ENCODE measurements at places on chromosomes 11 and 22.

- no peak for DNase-seq
- H3K4me3 ChIP-seq = no peak overlapping the region
- no peak overlapping the region for H3K27ac ChIP-seq
- H3K27me3 ChIP-seq = no peaks in the 10 kb centered on the region
These were observed 365.2 kb upstream of the DDI1 start for GRCh38 chr11:103671143-103671651.

- H3K4me3 ChIP-seq = no peak overlapping the region
- no peaks in the 10 kb centered on the region for H3K36me3 ChIP-seq
These were observed 1059.7 kb downstream of the OPCML start for GRCh38 chr11:132472411-132473172.

GRCh38 chr11:67024410-67024809, 1.5 kb downstream of the SYT12 start:
- H3K4me3 ChIP-seq = no peak overlapping the region
- H3K4me1 ChIP-seq = peaks cover 17% of the 10 kb centered on the region
- H3K27ac ChIP-seq = no peak overlapping the region
- no peaks in the 10 kb centered on the region for H3K27me3 ChIP-seq
- no peaks in the 10 kb centered on the region for H3K36me3 ChIP-seq

DNA sequence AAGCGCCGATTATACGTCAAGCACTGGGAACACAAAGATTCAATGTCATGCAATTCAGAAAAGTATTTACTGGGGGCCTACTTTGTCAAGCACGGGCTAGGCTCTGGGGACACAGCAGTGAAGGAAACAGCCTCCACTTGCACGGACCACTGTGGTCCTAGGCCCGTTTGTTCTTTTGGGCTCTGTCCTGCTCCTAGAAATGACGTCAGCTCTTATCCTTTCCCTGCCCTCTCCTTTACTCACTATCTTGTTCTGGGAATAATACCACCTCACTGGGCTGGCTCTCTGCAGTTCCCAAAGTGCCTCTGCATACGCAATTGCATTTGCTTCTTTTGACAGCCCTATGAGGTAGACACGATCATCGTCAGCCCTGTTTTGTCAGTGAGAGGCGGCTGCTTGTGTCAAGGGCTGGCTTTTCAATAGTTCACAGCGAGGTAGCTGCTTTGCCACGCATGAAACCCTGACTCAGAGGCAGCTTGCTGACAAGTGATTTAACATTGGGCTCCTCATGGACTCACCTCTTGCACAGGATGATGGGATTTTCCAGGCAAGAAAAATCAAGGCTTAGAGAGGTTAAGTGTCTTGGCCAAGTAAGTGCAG, 22.9 kb upstream of the IGSF22 start:
- no peak overlapping the region for H3K27ac ChIP-seq
- H3K36me3 ChIP-seq = no peaks in the 10 kb centered on the region
- no peaks in the 10 kb centered on the region for H3K4me1 ChIP-seq
- H3K4me3 ChIP-seq = no peak overlapping the region
- no peaks in the 10 kb centered on the region for H3K27me3 ChIP-seq

- no peaks in the 10 kb centered on the region for H3K36me3 ChIP-seq
- peaks cover 10% of the 10 kb centered on the region for H3K4me1 ChIP-seq
- H3K27me3 ChIP-seq = no peaks in the 10 kb centered on the region
- no peak for DNase-seq
- no peak overlapping the region for H3K4me3 ChIP-seq
These were observed 260.1 kb downstream of the ETS1 start for GRCh38 chr11:128327274-128327673.

DNA sequence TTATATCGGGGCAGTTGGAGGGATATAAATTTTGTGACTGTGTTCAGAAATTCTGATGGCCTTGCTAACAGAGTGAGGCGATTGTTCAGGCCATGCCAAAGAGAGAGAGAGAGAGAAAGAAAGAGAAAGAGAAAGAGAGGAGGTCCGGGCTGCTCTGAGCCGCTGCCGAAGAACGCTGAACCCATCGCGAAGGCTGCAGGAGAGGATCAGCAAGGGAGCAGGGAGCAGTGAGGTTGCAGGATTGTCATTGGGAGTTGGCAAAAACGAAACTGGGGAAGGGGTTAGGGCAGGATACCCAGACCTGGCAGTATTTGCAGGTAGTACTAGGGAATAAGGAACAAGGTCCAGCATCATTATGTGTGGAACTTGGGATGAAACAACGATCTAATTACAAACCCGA, 537.1 kb downstream of the INSC start:
- peak overlapping the region; percentile 5 for H3K4me3 ChIP-seq
- H3K27ac ChIP-seq = peak overlapping the region; percentile 23
- H3K4me1 ChIP-seq = peaks cover 15% of the 10 kb centered on the region
- no peaks in the 10 kb centered on the region for H3K27me3 ChIP-seq

DNA sequence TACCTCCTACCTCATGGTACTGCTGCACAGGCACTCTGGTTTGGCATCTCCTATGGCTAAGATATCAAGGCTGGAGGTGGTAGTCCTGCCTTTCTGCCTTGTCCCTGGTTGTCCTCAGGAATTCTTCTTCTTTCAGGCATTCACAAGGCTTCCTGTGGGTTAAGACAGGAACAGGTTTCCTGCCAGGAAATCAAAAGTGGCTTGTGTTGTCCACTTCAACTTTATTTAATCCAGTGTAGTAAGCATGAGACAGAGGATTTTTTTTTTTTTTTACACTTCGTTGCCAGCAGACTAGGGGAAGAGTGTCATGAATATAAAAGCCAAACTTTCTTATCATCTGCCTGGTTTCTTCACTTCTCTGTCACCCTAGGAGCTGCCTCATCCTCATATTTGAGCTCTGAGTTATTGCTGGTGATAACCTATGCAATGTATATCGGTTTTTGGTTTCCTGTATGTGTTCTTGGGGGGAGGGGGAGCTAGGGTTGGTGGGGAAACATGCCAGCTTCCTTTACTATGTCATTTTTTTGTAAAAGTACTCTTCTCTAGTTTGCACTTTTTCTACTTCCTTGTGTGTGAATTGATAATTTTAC, 50.2 kb downstream of the XKR3 start:
- H3K4me1 ChIP-seq = no peaks in the 10 kb centered on the region
- no peak overlapping the region for H3K27ac ChIP-seq
- H3K36me3 ChIP-seq = no peaks in the 10 kb centered on the region
- no peak for DNase-seq
- no peak overlapping the region for H3K4me3 ChIP-seq
- no peaks in the 10 kb centered on the region for H3K27me3 ChIP-seq

DNA sequence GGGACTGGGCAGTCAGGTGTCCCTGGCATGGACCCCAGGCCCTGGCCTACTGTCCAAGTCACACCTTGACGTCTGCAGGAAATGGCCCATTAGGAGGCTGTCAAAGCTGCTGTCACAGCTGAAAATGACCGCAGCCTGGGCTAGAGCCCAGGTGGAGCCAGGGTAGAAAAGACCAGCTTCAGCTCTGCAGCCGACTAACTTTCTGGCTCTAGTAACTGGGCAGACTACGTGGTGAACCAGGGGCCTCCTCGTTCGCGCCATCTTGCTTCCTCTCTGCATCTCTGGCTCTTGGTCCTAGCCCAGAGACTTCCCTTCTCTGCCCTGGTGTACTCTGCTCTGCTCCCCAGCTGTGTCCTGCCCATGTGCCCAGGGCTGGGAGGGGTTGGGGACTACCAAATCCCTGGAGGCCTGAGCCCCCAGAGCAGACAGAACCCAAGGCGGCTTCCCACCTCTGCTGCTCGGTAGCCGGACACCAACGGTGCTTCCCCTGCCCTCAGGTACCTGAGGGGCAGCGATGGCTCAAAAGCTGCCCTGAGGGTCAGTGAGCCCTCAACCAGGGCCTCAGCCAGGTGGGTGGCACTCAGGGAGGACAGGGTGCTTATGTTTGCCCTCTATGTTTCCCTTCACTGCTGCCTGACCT, 19.7 kb downstream of the SART1 start:
- no peaks in the 10 kb centered on the region for H3K4me1 ChIP-seq
- H3K27me3 ChIP-seq = no peaks in the 10 kb centered on the region
- H3K4me3 ChIP-seq = no peak overlapping the region
- H3K27ac ChIP-seq = no peak overlapping the region

GRCh38 chr11:105861225-105861624, 160.8 kb downstream of the MSANTD4 start:
- no peak overlapping the region for H3K4me3 ChIP-seq
- H3K36me3 ChIP-seq = no peaks in the 10 kb centered on the region
- H3K27ac ChIP-seq = no peak overlapping the region
- H3K27me3 ChIP-seq = no peaks in the 10 kb centered on the region

- H3K27ac ChIP-seq = no peak overlapping the region
- no peak overlapping the region for H3K4me3 ChIP-seq
- H3K4me1 ChIP-seq = no peaks in the 10 kb centered on the region
- no peak for DNase-seq
- H3K27me3 ChIP-seq = no peaks in the 10 kb centered on the region
These were observed 170.2 kb downstream of the DCDC1 start for GRCh38 chr11:31199378-31199777.

DNA sequence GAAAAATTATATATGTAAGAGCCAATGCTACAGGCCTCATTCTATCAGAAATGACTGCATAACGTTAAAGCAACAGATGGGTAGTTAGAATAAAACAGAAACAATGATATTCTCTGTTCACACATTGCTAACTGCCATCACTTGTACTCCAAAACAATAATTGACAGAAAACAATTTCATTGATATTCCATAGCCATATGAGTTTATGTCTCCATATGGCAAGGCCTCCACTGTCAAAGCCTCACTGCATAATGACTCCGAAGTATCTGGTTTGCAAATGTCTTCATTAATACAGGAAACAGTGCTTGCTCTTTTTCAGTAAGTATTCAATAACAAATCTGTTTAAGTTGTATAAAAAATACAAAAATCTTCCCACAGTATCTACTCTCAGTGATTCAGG, 9.9 kb downstream of the DDI1 start:
- H3K27ac ChIP-seq = no peak overlapping the region
- no peaks in the 10 kb centered on the region for H3K27me3 ChIP-seq
- no peaks in the 10 kb centered on the region for H3K4me1 ChIP-seq
- H3K36me3 ChIP-seq = no peaks in the 10 kb centered on the region

DNA sequence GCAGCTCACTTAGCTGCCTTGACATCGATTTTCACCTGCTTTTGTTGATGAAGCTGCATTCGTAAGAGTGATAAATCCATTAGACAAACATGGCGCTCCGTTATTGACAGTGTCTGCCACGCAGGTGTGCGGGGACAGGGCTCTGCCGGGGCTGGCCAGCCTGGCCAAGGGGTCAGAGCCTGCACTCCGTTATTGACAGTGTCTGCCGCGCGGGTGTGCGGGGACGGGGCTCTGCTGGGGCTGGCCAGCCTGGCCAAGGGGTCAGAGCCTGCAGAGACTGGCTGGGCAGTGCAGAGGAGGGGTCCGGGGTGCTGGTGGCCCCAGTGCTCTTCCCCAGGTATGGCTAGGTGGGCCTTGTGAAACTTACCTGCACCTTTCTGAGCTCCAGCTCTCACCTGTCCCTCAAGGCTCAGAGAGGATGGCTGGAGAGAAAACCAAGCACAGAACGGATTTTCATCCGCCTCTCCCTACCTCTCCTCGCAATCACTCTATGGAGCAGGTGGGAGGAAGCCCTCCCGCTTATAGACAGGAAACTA, 101.6 kb upstream of the B3GAT1 start:
- no peaks in the 10 kb centered on the region for H3K4me1 ChIP-seq
- H3K27me3 ChIP-seq = no peaks in the 10 kb centered on the region
- no peak for DNase-seq
- no peaks in the 10 kb centered on the region for H3K36me3 ChIP-seq
- no peak overlapping the region for H3K27ac ChIP-seq
- no peak overlapping the region for H3K4me3 ChIP-seq

- no peaks in the 10 kb centered on the region for H3K27me3 ChIP-seq
- no peak for DNase-seq
- no peak overlapping the region for H3K4me3 ChIP-seq
- H3K36me3 ChIP-seq = no peaks in the 10 kb centered on the region
These were observed 1.6 kb upstream of the QSER1 start for GRCh38 chr11:32890843-32891656.

DNA sequence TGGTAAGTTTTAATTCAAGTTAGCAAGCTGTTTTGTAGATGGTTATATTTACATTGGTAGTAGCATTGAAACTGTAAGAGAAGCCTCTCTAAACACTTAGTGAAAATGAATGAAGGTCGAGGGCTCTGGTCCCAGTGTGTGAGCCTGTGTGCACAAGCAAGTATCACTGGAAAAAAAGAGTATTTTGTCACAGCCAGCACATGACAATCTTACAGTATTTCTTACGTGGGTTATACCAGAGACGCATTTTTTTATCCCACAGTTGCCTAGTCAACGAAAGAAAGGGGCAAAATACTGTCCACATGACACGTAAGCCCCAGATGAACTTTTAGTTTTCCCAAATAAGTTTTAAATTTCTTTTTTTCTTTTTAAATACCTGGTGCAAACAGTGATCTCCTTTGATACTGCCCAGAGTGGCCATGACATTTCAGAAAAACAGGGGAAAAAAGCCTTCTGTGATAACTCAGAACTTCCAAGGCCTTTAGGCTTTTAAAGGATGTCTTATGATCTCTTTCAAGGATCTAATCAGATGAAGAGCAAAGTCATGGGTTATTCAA, 23.5 kb downstream of the RAB38 start:
- no peak overlapping the region for H3K4me3 ChIP-seq
- H3K27me3 ChIP-seq = no peaks in the 10 kb centered on the region
- DNase-seq = no peak
- no peaks in the 10 kb centered on the region for H3K4me1 ChIP-seq

DNA sequence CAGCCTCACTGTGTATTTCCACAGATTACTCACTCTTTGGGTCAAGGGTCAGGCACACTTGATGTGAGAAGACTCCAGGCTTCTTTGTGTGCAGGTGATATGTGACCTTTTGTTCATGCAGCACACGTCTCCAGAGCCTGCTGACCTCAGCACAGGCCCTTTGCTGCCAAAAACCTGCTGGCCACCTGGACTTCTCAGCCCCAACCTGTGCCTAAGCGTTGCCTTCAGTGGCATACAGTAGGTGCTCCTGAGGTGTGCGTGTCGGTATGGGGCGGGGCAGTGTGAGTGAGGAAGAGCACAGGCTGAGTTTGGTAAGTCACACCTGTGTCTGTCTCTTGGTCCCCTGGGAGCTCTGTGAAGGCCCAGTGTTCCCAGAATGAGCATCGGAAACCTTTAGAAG, 58.1 kb downstream of the WNT11 start:
- no peak for DNase-seq
- no peaks in the 10 kb centered on the region for H3K36me3 ChIP-seq
- no peak overlapping the region for H3K4me3 ChIP-seq
- no peak overlapping the region for H3K27ac ChIP-seq

DNA sequence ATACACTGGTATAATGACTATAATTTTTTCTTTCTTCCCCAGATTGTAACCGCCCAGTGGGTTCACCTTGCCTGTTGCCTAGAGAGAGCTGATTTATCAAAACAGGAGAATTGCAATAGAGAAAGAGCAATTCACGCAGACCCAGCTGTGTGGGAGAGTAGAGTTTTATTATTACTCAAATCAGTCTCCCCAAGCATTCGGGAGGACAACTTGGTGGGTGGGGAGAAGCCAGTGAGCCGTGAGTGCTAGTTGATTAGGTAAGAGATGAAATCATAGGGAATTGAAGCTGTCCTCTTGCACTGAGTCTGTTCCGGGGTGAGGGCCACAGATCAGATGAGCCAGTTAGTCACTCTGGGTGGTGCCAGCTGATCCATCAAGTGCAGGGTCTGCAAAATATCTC, 73.2 kb downstream of the SLC35F2 start:
- no peaks in the 10 kb centered on the region for H3K4me1 ChIP-seq
- DNase-seq = no peak
- H3K27me3 ChIP-seq = no peaks in the 10 kb centered on the region
- no peak overlapping the region for H3K27ac ChIP-seq
- H3K4me3 ChIP-seq = no peak overlapping the region

- DNase-seq = no peak
- no peaks in the 10 kb centered on the region for H3K4me1 ChIP-seq
- peaks cover 14% of the 10 kb centered on the region for H3K36me3 ChIP-seq
- H3K27ac ChIP-seq = no peak overlapping the region
- no peak overlapping the region for H3K4me3 ChIP-seq
- H3K27me3 ChIP-seq = no peaks in the 10 kb centered on the region
These were observed 2.3 kb downstream of the NARS2 start for GRCh38 chr11:78572394-78572793.

All from right atrium auricular region (tissue), 2 donors.